ENCODE measurements at places on chromosomes 5 and 9. TPM values are rescaled to one million over a fixed set of nuclear protein-coding genes. Genes with fewer than 3 reads are reported as not detected.

SEC24A gene
- total RNA-seq, result 21.1 TPM

DNA sequence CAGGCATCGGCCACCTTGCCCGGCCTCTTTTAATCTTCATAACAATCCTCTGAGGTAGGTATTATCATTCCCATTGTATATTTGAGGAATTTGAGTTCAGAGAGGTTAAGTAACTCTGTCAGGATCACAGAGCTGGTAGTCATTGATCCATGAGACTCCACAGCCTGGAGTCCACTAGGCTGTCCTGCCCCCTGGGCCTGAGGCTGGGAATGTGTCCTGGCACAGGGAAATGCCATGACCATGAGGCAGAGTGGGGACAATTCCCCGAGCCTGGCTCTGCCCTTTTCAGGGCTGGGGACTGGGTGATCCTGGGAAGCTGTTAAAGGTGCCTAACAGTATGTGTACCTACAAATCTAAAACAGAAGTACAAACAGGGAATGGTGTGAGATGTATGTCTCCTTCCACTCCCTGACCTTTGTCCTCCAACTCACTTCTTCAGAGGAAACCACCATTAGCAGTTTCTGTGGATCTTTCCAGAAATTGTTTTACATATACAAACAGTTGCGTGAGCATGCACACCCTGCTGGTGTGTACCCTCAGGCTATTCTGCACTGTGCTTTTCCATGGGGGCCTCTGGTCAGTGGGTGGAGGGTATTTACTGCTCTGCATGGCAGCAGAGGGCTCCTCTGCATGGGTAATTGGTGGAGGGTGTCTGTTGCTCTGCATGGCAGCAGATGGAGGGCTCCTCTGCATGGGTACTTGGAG lies 53.8 kb downstream of the NDST1 start:
- no peak for DNase-seq

DNA sequence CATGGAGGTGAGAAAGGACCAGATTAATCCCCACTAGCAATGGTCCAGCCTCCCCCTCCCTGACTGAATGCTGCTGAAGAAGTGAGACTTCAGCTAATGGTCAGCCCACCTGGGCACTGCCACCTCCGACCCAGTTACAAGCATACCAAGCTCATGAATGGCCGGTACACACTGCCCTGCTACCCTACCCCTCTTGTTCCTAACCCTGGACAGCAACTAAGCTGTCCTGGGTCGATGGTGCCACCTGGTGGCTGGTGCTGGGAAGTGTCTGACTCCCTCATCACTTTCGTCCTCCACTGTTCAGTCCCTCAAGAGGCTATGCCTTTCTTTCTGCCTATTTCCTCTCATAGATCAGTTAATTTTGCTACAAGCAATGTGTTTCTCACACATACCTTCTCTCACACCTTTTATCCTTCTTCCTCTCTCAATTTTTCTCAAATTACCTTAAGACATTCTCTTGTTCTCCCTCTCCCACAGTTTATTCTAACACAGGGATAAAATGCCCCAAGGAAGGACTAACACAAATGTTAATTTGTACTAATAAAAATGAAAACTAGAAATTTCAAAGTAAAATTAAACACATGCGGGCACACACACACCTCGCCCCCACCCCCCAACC lies 42.4 kb downstream of the PAX5 start:
- DNase-seq, result no peak

DNA sequence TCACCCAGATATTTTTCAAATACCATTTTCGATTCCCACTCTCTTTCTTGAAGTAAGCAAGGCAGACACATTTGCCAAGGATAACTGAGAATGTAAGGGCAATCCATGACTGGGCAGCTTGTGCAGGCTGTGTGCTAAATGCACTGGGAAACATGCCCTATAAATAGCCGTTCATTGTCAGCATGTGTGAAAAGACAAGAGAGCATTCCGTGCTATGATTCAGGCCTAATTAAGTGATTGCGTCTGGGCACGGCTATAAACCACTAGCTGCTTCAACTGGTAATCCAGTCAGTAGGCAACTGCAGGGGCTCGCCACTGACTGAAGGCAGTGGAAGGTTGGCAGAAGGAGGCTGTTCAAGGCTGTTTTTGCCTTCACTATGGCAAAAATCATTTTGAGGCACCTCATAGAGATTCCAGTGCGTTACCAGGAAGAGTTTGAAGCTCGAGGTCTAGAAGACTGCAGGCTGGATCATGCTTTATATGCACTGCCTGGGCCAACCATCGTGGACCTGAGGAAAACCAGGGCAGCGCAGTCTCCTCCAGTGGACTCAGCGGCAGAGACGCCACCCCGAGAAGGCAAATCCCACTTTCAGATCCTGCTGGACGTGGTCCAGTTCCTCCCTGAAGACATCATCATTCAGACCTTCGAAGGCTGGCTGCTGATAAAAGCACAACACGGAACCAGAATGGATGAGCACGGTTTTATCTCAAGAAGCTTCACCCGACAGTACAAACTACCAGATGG lies at the start of gene HSPB3:
TSS of gene HSPB3 (plus strand) at position 287 of the 745 bp plus-strand sequence. CDS start at position 378, 91 bp downstream.
- DNase-seq, result no peak

NDST1 gene
- 29.9 TPM for total RNA-seq

NKD2 gene
- 0.13 TPM for total RNA-seq

TAF11L10 gene
- not detected for total RNA-seq

GRCh38 chr5:81579262-81579924 lies 171.5 kb downstream of the SSBP2 start:
- DNase-seq, result peak; percentile 7

DNA sequence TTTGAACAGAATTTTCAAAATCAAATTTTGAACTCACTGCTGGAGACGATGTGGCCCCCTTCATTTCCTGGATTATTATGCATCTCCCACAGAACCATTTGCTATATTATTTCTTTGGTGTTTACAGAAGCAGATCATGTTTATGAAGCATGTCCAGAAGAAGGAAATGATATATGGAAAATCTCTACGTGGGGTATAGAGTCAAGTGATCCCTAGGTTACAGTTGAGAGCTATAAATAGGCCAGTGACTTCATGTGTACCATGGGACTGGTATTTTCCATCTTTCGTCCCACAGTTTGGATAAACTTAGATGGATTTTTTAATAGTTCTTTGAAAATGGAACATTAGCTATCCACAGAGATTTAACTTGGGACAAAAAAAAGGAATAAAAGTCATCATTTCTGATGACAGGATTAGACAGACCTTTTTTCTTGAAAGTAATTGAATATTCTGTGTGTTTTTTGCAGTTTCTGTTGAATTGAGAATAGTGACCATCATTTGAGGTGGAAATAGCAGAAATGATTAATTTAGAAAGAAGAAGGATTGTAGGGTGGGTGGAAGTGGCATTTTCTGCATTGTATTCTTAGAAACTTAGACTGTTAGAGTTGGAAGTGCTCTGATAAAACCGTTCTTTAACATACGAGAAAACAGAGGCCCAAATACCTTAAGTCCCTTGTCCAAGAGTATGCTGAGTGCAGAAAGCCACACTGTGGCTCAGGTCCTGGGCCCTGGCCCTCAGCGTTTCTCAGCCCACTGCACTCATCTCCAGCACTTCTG lies 136.4 kb downstream of the PIP5K1B start:
- no peak for DNase-seq

DNA sequence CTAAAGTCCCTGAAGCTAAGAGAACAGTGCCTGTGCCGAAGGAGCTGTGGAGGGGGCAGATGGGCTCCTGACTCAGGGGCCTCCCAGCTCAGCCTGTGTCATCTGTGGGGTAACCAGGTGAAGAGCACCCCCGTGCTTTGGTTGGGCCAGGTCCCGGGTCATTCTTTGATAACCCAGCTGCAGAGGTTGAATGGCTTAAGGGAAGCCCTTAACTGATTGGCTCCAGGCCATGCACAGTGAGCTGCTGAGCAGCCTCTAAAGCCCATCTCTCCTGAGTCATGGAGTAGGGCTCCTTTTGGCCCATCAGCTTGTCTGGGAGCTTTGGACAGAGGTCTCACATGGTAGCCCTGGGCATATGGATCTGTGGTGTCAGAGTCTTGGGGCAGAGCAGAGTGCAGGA lies 28.7 kb downstream of the COL27A1 start:
- peak; percentile 15 for DNase-seq

DNA sequence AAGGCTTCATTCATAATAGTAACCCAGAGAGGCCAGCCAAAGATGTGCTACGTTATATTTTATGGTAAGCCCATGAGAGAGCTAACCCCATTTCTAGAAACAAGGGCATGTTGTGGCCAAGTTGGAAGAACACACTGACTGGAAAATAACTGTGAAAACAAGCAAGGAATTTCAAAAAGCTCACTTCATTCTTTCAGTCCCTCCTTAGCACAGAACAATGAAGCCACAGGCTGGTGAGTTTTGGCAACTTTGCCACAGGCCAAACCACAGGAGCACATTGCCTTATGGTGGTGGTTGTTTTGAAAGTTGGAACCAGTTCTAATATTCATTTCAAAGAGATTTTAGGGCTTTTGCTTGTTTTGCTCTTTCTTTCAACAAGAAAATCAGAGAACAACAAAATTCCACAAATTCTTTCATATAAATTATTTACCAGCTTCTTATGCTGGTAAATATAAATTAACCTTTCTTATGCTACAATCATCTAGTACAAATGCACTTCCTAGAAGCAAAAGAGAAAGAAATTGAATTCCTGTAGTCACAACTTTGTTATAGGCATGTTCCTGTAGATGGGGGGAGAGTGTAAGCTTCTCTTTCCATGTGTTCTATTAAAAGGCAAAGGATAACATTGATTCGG lies 225.4 kb upstream of the RFX3 start:
- DNase-seq, result no peak

- DNase-seq, result no peak
Observed at GRCh38 chr5:138489683-138490061, 24.4 kb downstream of the EGR1 start.

HACD4 gene
- 0.99 TPM for total RNA-seq

DNA sequence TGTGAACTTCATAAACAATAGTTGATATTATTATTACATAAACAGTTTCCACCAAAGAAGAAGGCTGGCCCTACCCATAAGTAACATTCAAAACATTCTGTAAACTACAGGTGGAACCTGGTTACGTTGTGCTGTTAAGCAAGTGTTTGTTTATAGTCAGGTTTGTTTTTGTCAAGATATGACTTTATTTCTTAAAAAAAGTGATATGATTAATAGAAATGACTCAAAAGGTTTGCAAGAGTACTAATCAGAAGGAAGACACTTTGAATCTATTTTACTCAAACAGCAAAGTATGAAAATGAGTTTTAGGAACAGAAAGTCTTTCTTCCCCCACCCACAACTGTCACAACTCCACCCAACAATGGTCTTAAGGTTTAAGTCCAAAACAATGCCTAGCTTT lies 220.8 kb downstream of the PLK2 start:
- DNase-seq, result no peak

DNA sequence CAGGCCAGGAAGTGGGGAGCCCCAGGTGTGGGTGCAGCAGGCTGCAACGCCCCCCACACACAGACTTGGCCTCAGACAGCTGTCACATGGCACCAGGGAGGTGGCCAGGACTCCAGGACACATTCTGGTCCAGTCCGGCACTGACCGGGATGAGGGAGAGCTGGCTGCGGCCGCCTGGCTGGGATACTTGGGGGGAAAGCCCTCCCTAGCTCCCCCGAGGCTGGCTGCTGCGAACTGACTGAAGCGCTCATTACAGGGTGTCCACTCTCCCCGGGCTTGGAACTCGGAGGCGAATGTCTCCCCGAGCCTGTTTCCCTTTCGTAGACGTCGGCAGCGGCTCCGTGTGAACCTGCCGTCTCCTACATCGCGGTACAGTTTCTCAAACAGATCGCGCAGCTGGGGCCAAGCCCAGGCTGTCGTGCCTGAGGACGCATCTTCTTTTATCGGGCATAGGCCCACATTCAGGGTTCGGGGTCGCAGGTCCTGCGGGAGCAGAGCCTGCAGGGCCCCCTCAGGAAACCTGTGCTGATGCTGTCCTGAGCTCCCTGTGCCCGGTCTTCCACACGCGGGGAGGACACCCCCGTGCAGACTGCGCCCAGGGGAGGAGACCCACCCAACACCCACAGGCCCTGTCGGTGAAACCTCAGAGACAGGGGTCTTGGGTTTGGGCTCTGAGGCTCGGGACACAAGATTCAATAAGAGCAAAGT lies 19.8 kb downstream of the NACC2 start:
- no peak for DNase-seq

- no peak for DNase-seq
Observed at GRCh38 chr5:76111477-76112174, 28.4 kb downstream of the SV2C start.

- DNase-seq, result no peak
Observed at GRCh38 chr5:177389241-177390169, 5.3 kb downstream of the SLC34A1 start.

DNA sequence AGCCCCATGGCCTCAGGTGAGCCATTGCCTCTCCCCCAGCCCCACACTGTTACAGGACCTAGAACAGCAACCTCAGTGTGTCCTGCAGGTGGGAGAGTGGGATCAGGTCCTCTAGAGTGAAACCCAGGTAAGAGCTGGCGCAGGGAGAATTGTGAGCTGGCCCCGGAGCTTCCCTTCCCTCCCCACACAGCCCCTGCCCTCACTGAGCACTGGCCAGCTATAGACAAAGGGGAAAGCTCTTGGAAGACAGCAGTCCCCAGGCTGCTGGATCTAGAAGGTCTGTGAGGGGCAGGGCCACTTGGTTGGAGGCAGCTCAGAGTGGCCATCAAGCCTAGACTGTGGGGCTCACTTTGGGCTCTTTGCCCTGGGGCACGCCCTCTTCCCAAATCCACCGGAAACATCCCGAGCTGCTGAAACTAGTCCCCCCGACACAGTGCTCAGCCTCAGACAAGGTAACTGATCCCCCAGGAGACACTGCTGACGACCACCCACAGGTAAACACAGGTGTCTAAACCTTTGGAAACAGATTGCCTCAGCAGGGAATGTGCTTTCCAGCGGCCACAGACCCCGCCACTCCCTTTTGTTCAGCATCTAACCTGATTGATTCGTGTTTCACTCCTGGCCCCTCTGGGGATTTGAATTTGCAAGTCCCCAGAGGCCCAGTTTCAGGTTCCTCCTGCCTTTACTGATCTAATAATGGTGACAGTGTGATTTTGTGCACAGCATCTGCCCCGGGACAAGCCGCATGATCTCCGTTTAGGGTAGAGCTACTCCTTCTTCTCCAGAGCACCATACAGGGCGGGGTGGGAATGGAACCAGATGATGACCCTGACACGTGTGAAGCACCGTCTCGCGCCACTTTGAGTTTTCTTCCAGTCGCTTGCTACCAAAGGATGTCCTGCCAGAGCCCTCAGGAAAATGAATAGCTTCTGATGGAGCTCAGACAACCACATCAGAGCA lies 42.2 kb upstream of the ADAMTS2 start:
- DNase-seq, result no peak

DNA sequence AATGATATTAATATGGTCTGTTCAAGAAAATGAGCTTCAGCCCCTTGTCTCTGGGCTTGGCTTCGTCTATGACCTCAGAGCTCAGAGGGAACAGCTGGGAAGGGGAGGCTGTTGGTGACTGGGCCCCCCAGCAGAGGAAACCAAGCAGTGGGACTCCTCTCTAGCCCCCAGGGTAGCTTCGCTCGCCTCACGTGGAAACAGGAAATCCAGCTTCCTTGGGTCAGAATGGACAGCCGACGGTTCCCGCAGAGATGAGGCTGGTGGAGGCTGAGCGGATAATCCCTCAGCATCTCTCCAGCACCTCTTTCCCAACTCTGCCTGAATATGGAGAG lies 37.2 kb upstream of the ICE1 start:
- DNase-seq, result no peak

- DNase-seq, result no peak
Observed at GRCh38 chr9:109238125-109238524, 71.1 kb upstream of the FRRS1L start.

PDE6A gene
- total RNA-seq, result not detected

SPINK6 gene
- total RNA-seq, result not detected

GRCh38 chr5:127307868-127308267 lies 17.3 kb downstream of the MEGF10 start:
- no peak for DNase-seq

All from pulmonary artery endothelial cell (primary cell).